ENCODE measurements at places on chromosomes 16 and 17.
A peak's percentile ranks its signal among the peaks of the same experiment; 100 is the strongest.

DNA sequence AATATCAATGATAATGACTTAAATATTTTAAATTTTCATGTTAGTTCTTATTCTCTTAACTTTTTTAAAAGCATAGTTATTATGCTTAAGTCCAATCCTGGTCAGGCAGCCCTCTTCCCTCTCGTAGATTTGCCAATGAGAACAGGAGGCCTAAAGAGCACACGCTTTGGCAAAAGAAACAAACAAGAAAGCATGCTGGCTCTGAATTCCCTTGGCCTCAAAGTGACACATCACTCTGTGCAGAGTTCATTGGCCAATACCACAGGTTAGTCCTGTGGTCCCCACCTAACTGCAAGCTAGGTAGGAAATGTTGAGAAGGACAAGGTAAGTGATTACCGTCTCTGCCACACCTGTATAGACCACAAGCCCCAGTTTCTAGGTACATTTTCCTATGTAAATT is 61.5 kb downstream of the MYO1D start:
- no peak for DNase-seq

GRCh38 chr17:40935624-40936023 is 1.8 kb downstream of the KRT23 start:
- no peak for DNase-seq

GRCh38 chr16:66832661-66833305 is 2.0 kb upstream of the NAE1 start:
- no peak for DNase-seq

DNA sequence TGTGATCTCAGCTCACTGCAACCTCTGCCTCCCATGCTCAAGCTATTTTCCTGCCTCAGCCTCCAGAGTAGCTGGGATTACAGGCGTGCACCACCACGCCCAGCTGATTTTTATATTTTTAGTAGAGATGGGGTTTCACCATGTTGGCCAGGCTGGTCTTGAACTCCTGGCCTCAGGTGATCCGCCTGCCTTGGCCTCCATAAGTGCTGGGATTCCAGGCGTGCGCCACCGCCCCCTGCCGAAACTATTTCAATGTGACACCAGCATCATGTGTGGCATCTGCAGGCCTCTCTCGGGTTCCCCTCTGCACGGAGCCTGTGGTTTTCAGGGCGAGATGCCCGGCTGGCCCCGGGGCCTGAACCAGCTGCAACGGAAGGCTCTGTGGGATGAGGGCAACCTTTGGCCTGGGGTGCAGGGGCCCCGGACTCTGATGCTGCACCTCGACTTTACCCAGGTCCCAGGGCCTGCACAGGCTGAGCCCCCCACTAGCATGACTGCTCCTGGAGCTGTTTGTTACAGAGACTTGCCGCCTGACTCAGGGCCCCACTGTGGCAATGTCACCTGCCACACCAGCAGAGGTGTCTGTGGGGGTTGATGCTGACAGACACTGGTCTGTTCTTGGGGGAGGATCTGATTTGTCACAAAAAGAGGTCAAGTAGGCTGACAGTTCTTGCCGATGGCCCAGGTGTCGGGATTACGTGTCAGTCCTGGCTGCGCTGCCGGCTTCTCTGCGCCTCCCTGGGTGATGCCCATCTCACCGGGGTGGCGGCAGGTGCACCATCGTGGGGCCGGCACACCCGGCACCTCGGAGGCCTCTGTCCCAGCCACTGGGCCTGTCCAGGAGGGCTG is 8.6 kb upstream of the TEX19 start:
- DNase-seq = no peak

- DNase-seq = peak; percentile 60
These were observed at the start of the genes CXCL16 and ZMYND15 for GRCh38 chr17:4739122-4740024. Gene CXCL16, minus strand, starts transcription at chr17:4739928. Its CDS starts 589 bp downstream, at chr17:4739339. Gene ZMYND15, plus strand, starts transcription at chr17:4739833. Its CDS starts 716 bp downstream, at chr17:4740549.

GRCh38 chr16:54957403-54958166 is 26.9 kb downstream of the IRX5 start:
- DNase-seq = no peak

GRCh38 chr17:76318586-76318985 is 10.5 kb upstream of the QRICH2 start:
- no peak for DNase-seq

- no peak for DNase-seq
These were observed 8.1 kb downstream of the ZZEF1 start for GRCh38 chr17:4134721-4135120.

DNA sequence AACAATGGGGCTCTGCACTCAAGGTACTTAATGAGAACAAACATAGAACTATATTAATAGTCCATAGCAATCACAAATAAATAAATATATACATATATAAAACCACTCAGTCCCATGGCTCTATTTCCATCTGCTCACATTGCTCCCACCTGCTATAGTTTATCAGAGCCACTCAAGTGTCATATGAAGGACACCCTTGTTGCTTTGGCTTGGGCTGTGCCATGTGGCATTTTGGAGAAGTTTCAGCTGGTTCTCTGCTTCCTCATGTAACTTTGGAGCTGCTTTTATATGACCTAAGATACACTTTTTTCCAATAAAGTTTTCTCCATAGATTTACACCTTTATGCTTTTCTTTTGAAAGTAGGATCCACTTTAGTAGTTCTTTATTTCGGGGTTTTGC is 126.4 kb downstream of the KCNJ2 start:
- no peak for DNase-seq

GRCh38 chr17:6098050-6098822 is 28.1 kb downstream of the WSCD1 start:
- DNase-seq = no peak

DNA sequence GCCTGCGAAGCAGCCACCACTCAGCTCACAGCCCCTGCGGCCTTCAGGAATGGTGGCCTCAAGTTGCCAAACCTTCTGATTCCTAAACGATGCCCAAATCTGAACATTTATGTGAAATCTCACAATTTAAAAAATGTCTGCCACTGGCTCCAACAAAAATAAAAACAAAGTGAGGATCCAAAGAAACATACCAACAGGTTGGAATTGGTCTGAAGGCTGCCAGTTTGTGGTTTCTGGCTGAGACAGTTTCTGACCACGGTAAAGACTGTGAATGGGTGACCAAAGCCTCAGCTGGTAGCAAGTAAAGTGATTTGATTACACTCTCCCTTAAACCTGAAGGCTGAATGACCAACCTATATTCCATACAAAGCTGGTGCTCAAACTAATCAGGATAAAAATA is 24.9 kb downstream of the LITAFD start:
- DNase-seq = no peak

DNA sequence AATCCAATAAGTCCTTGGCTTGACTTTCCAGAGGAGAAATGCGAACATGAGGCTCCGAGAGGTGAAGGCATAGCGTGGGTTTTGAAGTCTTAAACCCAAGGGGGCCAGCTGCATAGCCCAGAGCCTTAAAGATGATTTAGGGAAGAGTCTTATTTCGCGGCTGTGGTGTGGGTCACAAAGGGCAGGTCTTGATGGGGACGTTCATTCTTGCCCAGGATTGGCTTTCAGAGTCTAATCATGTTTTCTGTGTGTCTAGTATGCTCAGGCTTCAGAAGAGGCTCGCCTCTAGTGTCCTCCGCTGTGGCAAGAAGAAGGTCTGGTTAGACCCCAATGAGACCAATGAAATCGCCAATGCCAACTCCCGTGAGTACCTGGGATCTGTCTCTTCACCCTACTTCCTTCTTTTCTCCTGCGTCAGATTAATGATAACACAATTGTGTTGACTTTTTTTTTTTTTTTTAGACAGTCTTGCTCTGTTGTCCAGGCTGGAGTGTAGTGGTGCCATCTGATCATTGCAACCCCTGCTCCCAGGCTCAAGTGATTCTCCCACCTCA is 951 bp downstream of the RPL19 start:
- no peak for DNase-seq

GRCh38 chr16:31348579-31348978 is 6.4 kb upstream of the ITGAX start:
- DNase-seq = no peak

DNA sequence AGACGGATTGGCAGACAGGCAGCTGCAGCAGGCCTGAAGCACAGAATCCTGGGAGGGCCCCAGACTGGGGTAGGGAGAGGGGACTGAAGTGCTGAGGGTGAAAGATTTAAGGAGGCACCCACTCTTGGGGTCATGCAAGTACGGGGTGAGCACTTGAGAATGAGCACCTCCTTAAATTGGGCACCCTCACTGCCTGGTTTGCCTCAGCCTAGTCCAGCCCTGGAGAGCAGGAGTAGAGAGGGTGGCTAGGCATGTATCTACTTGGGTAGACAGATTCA is 154.1 kb upstream of the CDC42EP4 start:
- no peak for DNase-seq

- no peak for DNase-seq
These were observed 191.8 kb downstream of the RBFOX1 start for GRCh38 chr16:7524419-7524818.

DNA sequence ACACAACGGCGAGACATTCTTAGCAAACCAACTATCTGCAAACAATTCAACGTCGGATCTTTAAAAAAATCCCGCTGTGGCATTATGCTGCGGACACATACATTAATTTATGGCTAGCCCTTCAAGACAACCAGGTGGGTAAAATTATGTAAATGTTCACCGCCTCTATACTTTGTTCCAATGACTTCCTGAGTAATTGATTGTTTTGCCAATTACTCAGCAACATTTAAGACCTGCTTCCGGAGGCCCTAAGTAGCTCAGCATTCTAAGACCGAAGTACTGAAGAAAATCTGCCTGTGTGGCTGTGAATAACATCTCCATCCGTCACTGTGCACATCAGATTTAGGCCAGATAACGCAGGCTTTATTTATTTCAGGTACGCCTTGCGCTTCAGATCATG is 23.3 kb downstream of the QPRT start:
- DNase-seq = no peak

DNA sequence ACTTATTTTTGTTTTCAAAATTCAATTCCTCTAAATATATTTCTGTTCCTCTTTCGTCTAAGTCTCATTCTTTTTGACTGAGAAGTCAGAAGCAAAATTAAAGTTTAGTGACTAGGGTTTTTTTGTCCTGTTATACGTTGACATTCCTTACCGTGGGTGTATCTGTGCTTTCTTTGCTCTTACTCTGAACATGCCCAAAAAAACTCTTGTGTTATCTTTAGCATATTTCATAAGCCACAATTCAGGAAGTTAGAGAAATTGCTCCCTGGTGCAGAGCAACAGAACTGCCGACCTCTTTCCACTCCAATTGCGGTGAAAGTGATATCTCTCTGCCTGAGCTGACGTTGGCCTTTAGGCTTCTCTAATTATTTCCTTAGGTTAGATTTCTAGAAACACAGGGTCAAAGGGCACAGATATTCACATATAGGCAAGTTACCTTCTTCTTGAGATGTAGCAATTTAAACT is 65.7 kb downstream of the CENPV start:
- DNase-seq = no peak

GRCh38 chr17:63700528-63701455 is 867 bp upstream of the LIMD2 start:
- DNase-seq = no peak
